ENCODE measurements at places on chromosomes 11 and 22.

- H3K27me3 ChIP-seq, result no peaks in the 10 kb centered on the region
- H3K4me1 ChIP-seq, result peaks cover 10% of the 10 kb centered on the region
- H3K27ac ChIP-seq, result peak overlapping the region; percentile 69
- DNase-seq, result no peak
- H3K36me3 ChIP-seq, result peaks cover 9% of the 10 kb centered on the region
These were observed 121.2 kb downstream of the SIK3 start for GRCh38 chr11:116976941-116977570.

DNA sequence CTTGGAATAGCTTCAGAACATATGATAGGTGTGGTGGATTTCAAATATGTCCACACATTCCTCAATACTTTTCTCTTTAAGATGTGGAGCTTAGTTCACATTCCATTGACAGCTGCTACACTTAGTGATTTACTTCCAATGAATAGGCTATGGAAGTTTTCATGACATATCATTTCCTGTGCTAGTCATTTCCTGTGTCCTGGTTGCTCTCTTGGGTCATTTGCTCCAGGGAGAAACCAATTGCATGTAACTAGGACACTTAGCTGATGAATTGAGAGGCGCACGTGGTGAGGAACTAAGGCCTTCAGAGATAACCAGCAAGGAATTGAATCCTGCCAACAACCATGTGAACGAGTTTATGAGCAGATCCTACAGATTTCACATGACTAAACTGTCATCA is 120.9 kb downstream of the SLC17A6 start:
- no peaks in the 10 kb centered on the region for H3K36me3 ChIP-seq
- H3K4me1 ChIP-seq, result peaks cover 34% of the 10 kb centered on the region
- DNase-seq, result no peak
- no peak overlapping the region for H3K27ac ChIP-seq

DNA sequence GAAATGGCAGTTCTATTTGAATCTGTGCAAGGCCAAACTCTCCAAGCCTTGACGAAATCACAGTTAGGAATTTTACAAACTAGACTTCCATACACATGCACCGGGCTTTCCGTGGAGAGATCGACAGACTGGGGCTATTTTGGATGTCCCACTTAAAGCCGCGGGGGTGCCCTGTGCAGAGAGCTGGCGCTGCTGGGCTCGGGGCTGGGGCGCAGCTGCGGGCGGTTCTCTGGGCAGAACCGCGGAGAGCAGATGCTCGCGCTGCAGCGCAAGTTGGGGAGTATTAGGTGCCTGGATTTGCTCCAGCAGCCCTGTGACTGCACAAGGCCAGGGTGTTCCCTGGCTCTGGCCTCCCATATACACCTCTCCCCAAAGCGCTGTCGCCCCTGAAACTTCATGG is 67.2 kb downstream of the SPATA19 start:
- DNase-seq, result no peak
- peaks cover 9% of the 10 kb centered on the region for H3K4me1 ChIP-seq
- H3K36me3 ChIP-seq, result peaks cover 4% of the 10 kb centered on the region

DNA sequence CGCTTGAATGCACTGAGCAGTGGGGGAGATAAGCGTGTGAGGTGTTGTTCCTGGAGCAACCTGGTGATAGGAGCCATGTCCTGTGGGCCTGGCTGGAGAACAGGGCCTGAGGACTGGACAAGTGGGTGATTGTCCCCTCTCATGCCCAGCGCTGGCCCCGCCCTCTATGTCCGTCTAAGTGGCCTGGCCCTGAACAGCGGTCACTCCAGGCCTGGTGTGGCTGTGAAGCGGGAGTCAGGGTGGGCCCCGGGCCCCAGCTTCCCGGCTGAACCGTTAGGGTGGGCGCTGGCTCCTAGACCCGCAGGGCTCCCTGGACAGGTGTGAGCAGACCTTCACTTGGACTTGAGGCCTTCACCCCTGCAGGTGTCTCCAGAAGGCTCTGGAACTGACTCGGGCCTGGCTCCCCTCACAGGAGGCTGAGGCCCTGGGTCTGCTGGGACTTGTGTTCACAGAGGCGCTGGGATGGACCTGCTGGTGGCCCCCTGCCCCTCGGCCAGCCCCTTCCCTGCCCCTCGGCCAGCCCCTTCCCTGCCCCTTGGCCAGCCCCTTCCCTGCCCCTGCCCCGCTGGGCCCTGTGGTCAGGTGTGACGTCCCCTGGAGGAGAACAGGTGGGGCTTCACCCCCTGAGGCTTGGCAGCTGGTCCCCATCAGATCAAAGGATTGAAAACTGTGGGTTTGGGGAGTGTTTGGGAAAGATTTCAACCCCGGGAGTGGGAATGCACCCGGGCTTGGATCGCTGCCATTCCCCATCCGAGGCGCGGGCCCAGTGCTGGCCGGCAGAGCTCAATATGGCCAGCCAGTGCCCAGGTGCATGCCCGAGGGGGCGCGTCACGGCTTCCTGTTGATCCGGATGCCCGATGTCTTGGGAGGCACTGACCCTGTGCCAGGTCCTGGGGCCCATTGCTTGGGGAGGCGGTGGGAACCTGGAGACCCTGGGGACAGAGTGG is 3.2 kb upstream of the MUC6 start:
- no peak for DNase-seq
- H3K27ac ChIP-seq, result no peak overlapping the region
- H3K27me3 ChIP-seq, result peaks cover 9% of the 10 kb centered on the region
- H3K4me3 ChIP-seq, result no peak overlapping the region

DNA sequence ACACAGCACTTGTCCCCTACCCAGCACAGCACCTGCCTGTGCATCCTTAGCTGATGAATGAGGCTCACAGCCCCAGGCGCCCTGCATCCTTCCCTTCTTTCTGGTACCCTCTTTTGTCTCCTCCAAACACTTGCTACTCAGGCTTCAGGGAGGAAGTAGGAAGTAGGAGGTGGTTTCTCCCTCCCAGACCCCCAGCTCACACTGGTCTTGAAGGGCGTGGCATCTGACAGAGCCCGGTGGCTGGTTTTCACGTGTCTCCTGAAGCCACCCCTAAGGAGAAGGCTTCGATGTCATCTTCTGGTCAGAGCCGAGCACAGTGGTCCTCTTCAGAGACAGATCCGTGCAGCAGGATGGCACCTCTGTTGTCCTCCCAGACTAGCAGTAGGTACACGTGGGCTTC is 109.8 kb downstream of the PTPRJ start:
- no peaks in the 10 kb centered on the region for H3K27me3 ChIP-seq
- H3K4me3 ChIP-seq, result no peak overlapping the region
- H3K27ac ChIP-seq, result no peak overlapping the region

- no peak overlapping the region for H3K4me3 ChIP-seq
- no peak overlapping the region for H3K27ac ChIP-seq
- no peaks in the 10 kb centered on the region for H3K4me1 ChIP-seq
- DNase-seq, result no peak
- peaks cover 28% of the 10 kb centered on the region for H3K27me3 ChIP-seq
- H3K36me3 ChIP-seq, result no peaks in the 10 kb centered on the region
These were observed 4.8 kb upstream of the C11orf97 start for GRCh38 chr11:94507485-94507884.

DNA sequence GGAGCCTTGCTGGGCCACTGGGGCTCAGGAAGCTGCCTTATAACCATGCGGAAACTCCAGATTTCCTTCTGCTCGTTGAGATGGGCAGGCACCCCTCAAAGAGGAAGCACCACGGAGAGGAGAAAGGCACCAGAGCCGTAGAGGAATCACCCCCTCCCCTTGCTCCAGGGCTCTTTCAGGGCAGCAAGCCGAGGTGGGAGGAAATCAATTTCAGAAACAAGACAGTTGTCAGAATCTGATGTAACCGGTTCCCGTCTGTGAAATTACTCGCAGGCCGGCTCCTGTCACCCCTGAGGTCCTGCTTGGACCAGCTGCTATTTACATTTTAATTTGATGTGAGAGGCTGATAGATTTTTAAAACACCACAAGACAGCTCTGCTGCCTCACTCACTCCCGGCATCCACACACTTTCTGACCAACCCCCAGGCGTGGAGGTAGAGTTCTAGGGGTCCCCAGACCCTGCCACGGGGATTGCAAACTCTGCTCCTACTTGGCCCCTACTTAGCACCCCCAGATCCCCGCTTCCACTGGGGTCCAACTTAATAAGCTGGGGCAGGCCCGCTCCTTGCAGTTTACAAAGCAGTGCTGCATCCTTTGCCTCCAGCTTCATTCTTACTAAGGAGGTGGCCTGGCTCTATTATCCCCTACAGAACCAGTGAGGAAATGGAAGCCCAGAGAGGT is 162.5 kb downstream of the CEP164 start:
- no peak for DNase-seq
- H3K27ac ChIP-seq, result no peak overlapping the region
- H3K36me3 ChIP-seq, result no peaks in the 10 kb centered on the region
- no peak overlapping the region for H3K4me3 ChIP-seq
- peaks cover 31% of the 10 kb centered on the region for H3K4me1 ChIP-seq

DNA sequence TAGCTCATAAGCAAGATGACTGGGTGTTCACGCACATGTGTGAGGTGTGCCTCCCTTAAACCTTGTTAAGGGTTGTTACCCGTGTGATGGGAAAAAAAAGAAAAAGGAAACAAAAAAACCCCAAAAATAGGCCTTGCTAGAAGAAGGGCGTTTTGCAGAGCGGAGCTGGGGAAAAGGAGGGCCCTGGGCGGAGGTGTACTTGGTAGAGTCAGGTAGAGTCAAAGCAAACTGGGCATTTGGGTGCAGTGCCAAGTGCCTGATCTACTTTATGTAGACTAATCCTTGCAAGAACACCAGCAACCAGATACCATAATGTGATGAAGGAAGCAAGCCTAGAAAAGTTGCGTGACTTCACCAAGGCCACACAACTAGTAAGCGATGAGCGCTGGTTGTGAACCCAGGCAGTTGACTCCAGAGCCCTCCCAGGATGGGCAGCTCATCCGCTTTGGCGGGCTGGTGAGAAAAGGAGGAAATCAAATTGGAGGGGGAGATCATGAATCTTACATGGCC is 1.2 kb upstream of the TIRAP start:
- H3K4me3 ChIP-seq, result peak overlapping the region; percentile 90
- peaks cover 5% of the 10 kb centered on the region for H3K27me3 ChIP-seq
- H3K4me1 ChIP-seq, result peaks cover 39% of the 10 kb centered on the region
- no peak for DNase-seq

- H3K27me3 ChIP-seq, result no peaks in the 10 kb centered on the region
- H3K4me3 ChIP-seq, result no peak overlapping the region
- H3K36me3 ChIP-seq, result no peaks in the 10 kb centered on the region
- peaks cover 23% of the 10 kb centered on the region for H3K4me1 ChIP-seq
These were observed 593.2 kb downstream of the INSC start for GRCh38 chr11:15707971-15708370.

- H3K27me3 ChIP-seq, result peaks cover 10% of the 10 kb centered on the region
- H3K36me3 ChIP-seq, result no peaks in the 10 kb centered on the region
- no peak overlapping the region for H3K27ac ChIP-seq
- no peak overlapping the region for H3K4me3 ChIP-seq
- H3K4me1 ChIP-seq, result peaks cover 37% of the 10 kb centered on the region
- no peak for DNase-seq
These were observed 95.1 kb downstream of the CCDC81 start for GRCh38 chr11:86469491-86470388.

DNA sequence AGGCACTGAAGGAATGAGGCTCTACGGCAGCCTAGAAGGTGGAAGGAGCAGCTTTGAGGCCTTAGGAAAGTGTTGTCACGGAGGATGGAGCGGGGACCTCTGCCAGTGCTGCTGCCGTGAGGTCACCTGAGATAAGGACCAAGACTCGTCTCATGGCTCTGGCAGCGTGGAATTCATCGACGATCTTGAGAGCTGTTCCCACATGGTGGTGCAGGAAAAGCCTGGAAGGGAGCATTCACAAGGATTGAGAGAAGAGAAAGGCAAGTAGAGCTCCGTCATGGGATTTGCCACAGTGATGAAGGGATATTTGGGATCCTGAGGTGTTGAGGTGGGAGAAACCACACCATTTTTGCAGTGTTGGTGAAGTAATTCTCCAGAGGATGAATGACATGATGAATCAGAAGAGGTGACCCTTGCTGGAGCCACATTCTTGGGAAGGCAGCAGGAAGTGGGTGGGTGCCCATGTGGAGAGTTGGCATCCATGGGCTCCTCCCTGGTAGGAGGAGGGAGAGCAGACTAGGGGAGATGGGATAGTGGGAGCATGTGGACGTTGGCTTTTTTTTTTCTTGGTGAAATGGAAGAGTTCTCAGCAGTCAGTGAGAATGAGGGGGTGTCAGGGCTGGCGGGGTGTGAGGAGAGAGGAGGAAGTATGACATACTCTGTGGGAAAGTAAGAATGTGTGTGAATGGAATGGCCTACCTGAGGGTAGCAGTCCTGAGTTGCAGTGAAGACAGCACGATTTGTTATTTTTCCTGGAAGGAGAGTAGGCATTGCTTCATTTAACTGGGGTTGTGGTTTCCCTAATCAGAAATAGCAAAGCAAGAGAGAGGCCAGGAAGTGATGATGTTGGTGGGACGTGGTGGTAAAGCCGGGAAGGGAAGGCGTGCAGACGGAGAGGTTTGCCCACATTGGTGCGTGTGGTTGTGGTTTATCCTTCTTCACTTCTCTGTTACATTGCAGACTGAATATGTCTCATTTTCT is 11.1 kb downstream of the PPP6R3 start:
- peaks cover 38% of the 10 kb centered on the region for H3K4me1 ChIP-seq
- H3K4me3 ChIP-seq, result no peak overlapping the region
- H3K27ac ChIP-seq, result peak overlapping the region; percentile 3
- no peak for DNase-seq

GRCh38 chr22:27022274-27022895 is 365.0 kb downstream of the MIAT start:
- H3K36me3 ChIP-seq, result no peaks in the 10 kb centered on the region
- H3K27ac ChIP-seq, result no peak overlapping the region
- H3K4me1 ChIP-seq, result peaks cover 15% of the 10 kb centered on the region
- H3K4me3 ChIP-seq, result no peak overlapping the region

DNA sequence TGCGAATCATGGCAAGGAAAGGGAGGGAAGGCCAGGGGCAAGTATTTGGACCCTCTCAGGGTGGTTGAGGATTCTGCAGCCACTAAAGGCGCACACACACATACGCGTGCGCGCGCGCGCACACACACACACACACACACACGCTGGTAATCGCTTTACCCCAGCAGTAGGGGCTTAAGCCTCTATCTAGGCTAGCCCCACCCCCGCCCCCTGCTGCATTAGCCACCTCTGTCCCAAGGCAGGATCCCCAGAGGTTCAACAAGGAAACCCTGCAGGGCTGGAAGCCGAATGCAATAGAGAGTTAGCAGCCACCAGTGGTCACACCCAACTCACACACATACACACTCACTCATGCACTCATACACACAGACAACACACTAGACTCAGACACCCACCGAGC is 28.6 kb upstream of the ELFN2 start:
- H3K27me3 ChIP-seq, result peaks cover 61% of the 10 kb centered on the region
- no peak for DNase-seq
- H3K27ac ChIP-seq, result no peak overlapping the region
- H3K4me1 ChIP-seq, result peaks cover 27% of the 10 kb centered on the region

DNA sequence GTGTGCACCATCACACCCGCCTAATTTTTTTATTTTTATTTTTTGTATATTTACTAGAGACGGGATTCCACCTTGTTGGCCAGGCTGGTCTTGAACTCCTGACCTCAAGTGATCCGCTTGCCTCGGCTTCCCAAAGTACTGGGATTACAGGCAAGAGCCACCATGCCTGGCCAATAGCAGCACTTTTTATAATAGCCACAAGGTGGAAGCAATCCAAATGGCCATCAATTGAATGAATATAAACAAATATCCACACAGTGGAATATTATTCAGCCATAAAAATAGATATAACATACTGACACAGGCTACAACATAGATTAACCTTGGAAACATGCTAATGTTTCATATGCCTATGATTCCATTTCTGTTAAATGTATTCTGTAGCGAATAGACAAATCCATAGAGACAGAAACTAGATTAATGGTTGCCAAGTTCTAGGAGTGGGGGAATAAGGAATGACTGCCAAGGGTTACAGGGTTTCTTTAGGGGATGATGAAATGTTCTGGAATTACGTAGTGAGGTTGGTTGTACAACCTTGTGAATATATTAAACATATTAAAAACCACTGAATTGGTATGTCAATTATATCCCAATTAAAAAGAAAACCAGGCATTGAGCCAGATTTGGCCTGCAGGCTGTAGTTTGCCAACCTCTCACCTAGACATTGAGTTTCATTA is 4.8 kb downstream of the VPS51 start:
- H3K4me1 ChIP-seq, result peaks cover 12% of the 10 kb centered on the region
- H3K36me3 ChIP-seq, result peaks cover 11% of the 10 kb centered on the region

Data from nephron progenitor cell (in vitro differentiated cells).